Endodermal cell (in vitro differentiated cells): ENCODE measurements at places on chromosomes 3 and 15.

- peak; percentile 90 for DNase-seq
Observed at GRCh38 chr3:187740421-187741399, 4.6 kb downstream of the BCL6 start.

DNA sequence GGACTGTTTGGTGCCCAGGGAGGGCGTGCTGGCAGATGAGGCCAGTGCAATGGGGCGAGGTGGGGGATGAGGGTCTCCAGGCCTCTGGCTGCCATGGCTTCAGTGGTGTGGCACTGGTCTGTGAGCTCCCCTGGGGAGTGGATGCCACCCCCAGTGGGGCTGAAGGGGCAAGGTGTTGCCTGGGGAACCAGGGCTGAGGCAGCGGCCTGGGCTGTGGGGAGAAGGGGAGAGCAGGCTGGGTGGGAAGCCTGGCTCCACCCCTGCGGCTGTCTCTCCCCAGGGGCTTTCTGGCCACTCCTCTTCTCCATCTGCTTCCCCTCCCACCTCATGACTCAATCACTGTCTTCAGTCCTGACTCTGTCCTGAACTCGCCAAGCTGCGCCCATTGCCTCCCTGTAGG is 88.4 kb upstream of the TLE3 start:
- peak; percentile 47 for DNase-seq

- no peak for DNase-seq
Observed at GRCh38 chr3:42020684-42021307, 58.9 kb upstream of the ULK4 start.

GRCh38 chr3:69748503-69748902 is 9.2 kb downstream of the MITF start:
- DNase-seq, result no peak

DNA sequence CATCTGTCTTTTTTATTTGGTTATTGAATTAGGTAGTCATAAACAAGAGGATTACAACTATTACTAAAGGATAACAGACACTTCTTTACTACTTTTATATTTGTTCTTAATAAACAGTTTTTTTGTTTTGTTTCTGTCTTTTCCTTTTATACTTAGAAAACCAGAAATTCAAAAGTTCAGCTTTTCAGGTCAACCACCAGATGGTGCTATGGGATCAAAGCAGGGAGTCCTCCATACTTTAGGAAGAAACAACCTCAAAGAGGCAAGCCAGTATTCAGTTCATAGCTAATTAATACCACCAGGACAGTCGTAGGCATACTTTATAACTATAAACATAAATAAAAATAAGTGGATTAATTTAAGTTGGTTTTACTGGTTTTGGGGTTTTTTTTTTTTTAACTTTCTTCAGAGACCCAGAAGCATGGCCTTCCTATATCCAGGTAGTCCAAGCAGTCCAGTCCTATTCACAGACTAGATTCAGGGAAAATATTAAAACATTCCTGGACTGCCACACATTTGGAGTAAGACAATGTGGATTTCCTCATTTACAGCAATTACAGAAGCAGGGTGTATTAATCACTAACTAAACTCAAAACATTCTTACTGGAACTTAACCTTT is 16.0 kb upstream of the EID1 start:
- DNase-seq, result no peak

GRCh38 chr15:63669074-63669473 is 71.9 kb downstream of the FBXL22 start:
- DNase-seq, result no peak

DNA sequence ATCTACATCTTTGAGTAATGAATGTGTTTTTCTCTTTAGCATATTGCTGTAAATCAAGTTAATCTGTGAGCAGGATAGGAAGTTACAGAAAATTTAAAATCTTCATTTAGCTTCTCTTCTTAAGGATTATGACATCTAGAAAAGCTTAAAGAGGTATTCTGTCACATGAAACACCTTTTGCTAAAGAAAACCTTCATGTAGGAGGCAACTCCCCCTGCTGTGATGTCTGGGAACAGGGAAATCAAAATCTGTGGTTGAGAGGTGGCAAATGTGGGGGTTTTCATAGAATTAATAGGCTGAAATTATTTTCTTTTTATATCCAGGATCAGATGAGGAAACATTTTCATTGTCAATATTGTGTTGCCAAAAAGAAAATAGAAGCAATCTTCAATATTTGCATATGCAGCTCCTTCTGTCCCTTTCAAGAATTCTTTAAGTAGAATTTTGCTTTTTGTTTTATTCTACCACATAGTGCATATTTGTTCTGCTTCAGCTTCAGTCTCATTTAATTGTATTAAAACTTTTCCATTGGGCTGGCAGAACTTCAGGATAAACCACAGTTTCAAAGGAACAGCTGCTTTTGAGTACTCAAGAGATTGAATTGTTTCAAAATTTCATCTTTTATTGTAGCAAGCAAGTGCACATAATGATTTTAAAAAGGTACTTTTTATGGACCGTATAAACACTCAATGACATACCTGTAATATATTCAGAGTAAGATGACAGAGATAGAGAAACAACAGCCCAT is 128.4 kb downstream of the RAP2B start:
- no peak for DNase-seq

DNA sequence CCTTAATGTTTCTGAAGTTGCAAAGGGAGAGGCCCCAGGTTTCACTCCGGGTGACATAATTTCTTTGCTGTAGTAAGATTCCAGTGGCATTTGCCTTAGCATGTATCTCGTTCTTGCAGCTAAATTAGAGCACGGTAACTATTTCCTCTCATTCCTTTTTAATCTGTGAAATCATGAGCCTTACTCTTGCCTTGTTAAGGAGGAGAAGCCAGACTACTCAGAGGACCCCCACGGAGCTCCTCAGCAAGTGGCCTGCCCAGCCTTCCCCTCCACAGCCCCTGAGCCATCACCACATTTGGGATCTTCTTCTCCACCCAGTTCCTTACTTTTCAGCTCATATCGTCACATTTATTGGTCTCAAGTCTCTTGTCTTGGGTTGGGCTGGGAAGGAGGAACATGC is 54.2 kb downstream of the ABHD2 start:
- DNase-seq, result no peak

- DNase-seq, result no peak
Observed at GRCh38 chr15:70514251-70514650, 249.1 kb downstream of the UACA start.

DNA sequence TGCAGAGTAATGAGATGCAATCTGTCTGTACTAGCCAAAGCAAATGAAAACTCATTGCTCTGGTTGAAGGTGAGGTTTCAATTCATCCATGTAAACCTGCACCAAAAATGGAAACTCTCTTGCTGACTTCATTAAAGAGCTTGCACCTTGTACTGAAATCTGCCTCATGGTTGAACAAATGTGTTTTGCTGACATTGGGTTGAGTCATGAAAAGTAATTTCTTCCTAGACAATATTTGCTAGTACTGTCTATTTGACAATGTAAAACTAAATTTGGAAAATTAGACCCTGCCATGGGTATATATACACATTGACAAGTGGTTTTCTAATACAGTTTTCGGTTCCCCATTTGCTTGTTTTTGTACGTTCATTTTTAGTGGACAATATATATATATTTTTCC is 33.3 kb downstream of the RYR3 start:
- DNase-seq, result no peak

DNA sequence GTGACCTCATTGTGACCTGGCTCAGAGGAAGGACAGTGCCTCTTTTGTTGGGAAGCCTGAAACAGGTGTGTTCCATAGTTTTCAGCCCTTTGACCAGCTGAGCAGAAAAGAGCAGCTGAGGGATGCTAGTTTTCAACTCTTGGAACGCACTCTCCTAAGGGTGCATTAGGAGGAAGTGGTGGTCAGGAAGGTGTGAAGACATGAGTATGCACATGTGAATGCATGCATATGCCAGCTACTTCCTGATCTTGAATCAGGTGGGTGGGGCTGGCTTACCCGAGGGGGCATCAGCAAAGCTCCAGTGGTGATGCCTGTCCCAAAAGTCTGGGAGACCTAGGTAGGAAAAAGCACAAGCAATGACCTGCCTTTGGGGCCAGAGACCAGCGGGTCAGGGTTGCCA is 23.3 kb upstream of the CEMIP start:
- DNase-seq, result no peak

DNA sequence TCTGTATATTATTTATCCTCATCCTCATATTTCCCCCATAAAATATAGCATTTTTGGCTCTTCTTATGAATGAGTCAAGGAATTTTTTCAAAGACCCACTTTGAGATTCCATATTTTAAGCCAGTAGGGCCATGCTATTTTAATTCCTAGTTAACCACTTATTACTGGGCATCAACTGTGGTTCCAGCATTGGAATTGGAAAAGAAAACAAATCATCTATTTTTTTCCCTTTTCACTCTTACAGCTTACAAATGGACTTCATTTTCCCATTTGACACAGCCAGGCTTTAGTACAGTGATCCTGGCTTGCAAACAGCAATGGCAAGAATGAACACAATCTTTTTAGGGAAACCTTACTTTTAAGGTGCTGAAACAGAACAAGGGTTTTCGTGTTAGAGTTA is 19.4 kb upstream of the PLCL2 start:
- DNase-seq, result no peak

DNA sequence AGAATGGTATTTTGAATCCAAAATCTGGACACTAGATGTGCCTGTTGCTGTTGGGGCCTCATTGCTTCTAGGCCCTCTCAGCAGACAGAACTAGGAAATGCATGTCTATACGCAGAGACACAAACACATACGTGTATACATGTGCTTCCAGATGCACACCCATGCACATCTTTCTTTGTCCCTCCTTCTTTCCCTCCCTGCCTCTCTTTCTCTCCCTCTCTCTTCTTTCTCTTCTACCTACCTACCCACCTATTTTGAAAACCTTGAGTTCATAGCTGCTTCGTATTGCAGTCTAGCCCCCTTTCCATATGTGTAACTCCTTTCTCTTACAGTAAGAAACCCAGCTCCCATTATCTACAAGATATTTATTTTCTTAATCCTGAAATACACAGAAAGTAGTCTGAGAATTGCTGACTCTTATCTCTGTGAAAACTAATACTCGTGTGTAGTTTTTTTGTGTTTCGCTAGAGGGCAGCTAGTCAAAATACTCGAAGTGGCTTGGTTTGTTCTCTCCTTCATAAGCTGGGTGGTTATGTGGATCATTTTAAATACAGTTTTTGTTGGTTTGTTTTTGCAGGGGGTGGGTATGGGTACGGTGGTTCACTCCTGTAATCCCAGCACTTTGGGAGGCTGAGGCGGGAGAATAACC is 18.5 kb downstream of the RPL32 start:
- DNase-seq, result no peak

DNA sequence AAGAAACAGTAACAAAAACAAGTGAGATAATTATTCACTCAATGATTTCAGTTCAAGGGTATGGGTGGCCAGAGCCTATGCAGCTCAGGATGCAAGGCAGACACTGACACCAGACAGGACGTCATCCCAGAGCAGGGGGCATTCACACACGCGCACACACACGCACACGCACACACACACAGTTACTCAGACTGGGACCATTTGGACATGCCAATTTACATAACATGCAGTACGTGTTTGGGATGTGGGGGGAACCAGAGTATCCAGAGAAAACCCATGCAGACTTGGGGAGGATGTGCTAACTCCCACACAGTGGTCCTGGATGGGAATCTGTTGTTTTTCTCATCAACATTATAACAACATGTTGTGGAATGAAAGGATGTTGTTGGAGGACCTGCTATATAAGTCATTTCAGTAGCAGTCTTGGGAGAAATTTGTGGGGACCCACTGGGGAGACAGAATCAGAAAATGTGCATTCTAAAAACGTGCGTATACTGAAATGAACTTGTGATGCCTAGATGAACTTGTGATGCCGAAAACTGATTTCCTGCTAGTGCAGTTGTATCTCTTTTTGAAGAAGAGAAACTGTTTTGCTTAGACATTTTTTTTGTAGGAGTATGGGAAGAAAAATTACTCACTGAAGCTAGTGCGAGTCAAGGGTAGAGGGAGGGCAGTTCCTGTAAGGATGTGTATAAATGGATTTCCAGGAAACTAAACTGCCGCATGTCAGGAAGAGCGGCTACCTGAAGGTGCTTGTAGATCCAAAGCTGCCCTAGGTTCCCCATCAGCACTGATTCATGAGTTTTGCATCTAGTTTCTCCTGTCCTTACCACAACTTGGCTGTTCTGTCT is 25.2 kb downstream of the CD200 start:
- DNase-seq, result no peak

- no peak for DNase-seq
Observed at GRCh38 chr3:116667324-116667723, 42.3 kb upstream of the TUSC7 start.

DNA sequence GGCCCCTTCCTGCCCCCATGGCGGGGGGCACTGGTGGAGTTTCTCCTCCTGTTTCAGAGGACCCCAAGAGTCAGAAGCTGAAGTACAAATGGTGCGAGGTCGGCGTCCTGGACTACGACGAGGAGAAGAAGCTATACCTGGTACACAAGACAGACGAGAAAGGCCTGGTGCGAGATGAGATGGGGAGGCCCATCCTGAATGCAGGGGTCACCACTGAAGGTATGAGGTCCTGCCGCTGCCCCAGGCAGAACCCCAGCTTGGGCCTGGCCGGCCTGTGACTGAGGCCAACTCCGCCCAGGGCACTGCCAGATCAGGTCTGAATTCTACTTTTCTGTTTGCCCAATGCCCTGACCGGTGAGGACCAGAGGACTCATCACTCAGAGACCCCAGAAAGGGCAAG is 15.0 kb downstream of the DNAH1 start:
- no peak for DNase-seq

DNA sequence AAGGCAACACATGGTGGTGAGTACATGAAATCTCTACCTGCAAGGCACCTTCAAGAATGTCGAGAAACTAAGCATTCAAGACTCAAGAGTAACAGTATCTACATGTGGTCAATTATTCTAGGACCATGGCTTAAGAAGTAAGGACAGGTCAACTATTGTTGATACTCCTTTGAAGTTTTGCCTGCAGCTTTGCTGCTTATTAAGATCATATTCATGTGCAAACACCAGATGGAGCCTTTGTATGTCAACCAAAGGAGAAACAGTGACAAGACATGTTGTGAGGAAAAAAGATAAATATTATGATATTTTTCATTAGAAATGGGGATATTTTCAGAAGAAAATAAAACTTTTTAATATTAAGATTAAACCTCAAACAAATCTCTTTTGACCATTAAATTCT is 52.3 kb upstream of the FGF7 start:
- no peak for DNase-seq

DNA sequence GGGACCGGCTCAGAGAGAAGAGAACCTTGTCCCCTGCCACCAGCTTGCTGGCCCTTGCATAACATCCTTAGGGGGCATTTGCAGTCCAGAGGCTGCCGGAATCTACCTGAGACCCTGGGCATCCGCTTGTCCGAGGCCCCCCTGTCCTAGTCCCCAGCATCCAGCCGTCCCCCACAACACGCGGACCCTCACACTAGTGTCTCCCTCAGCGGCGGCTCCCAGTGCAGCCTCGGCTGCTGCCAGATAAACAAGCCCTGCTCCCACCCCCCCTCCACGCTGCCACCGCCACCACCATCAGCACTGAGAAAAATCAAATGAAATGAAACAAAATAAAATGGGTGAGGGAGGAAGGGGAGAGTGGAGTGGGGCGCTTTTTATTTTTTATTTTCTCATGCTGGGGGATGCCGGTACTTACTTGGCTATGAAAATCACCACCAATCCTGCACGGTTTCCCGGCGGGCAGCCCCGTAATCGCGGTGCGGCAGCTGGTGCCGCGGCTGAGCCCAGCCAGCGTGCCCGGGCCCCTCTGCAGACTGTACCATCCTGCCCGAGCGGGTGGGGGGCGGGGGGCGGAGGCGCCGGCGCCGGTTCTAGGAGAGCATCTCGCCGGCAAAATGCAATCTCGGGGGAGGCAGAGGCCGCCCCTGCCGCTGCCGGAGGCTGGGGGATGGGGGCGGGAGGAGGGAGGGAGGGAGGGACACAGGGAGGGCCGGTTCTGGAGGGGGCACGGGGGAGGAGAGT is at the start of gene ATP2B2:
Gene ATP2B2, minus strand, starts transcription at position 537 of the 741 bp plus-strand sequence. CDS start 56,043 bp downstream, outside the sequence.
- peak; percentile 83 for DNase-seq

GRCh38 chr3:31184261-31185061 is 290.0 kb upstream of the GADL1 start:
- no peak for DNase-seq
